ENCODE measurements at places on chromosomes 2 and 18. TPM values are rescaled to one million over a fixed set of nuclear protein-coding genes. Genes with fewer than 3 reads are reported as not detected.

ANKZF1 gene
- 22.7 TPM for total RNA-seq

ABCB11 gene
- total RNA-seq: not detected

SPRED2 gene
- total RNA-seq: 11.4 TPM

AQP12B gene
- not detected for total RNA-seq

ABCG5 gene
- not detected for total RNA-seq

HOXD8 gene
- 1.8 TPM for total RNA-seq

PLCL1 gene
- 77.3 TPM for total RNA-seq

SCYGR4 gene
- total RNA-seq: not detected

CD207 gene
- total RNA-seq: 0.48 TPM

TPRKB gene
- 20.7 TPM for total RNA-seq

ADD2 gene
- total RNA-seq: 5.6 TPM
